ENCODE measurements at places on chromosomes 2 and 18.

GRCh38 chr2:67229706-67230105 is 167.4 kb upstream of the ETAA1 start:
- DNase-seq: no peak

DNA sequence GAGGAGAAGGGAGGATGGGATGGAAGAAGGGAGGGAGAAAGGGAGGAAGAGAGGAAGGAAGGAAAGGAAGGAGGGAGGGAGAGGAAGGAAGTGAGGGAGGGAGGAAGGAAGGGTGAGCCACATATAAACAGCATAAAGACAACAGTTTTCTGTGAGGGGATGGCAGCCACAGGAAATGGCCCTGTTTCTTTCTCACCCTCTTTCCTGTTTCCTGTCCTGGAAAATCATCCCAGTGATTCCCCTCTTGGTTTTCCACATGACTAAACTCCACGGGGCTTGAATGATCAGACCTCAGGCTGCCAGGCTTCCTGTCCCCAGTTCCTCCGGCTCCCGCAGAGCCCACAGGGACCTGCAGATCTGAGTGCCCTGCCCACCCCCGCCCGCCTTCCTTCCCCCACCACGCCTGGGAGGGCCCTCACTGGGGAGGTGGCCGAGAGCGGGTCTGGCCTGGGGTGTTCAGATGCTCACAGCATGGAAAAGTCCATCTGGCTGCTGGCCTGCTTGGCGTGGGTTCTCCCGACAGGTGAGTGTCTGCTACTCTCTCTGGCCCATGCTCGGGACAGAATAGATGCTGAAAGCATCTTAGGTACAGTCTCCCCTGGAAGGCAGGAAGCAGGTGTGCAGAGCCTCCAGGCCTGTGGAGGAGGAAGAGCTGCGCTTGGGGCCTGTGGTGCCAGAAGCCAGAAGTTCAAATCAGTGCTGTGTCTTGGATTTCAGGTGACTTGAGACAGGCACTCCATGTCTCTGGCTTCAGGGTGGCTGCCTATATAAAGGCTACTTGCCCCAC is at the start of gene SIGLEC15:
Gene SIGLEC15, plus strand, starts transcription at position 418 of the 787 bp plus-strand sequence. Its CDS starts 54 bp downstream, at position 472.
- DNase-seq: no peak

DNA sequence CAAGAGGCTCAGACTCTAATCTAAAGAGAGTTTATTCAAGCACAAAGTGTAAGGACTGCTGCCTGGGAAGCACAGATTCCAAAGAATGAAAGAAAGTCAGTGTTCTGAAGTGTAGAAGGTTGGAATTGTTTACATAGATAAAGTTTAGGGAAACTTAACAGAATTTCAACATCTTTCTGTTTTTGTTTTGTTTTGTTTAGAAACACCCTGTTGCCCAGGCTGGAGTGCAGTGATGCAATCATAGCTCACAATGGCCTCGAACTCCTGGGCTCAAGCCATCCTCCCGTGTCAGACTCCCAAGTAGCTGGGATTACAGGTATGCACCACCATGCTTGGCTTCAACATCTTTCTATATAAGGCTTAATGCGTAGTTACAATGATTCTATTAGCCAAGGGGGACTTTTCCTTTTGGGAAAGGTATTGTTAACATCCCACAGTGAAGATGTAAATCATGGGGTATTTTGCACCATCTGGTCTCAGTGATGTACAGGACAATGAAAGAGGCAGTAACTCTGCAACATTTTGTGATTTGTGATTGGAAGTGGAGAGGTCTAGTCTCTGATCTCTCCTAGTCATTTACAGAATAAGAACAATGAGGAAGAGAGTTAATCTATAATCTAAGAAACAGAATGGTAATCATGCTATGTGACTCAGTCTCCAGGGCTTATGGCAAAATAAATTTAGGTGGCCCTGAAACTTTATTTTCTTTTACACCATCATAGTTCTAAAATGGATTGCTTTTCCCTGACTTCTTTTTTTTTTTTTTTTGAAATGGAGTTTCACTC is 45.6 kb upstream of the MSH6 start:
- no peak for DNase-seq

GRCh38 chr18:32930695-32931301 is 158.0 kb upstream of the KLHL14 start:
- DNase-seq: no peak

DNA sequence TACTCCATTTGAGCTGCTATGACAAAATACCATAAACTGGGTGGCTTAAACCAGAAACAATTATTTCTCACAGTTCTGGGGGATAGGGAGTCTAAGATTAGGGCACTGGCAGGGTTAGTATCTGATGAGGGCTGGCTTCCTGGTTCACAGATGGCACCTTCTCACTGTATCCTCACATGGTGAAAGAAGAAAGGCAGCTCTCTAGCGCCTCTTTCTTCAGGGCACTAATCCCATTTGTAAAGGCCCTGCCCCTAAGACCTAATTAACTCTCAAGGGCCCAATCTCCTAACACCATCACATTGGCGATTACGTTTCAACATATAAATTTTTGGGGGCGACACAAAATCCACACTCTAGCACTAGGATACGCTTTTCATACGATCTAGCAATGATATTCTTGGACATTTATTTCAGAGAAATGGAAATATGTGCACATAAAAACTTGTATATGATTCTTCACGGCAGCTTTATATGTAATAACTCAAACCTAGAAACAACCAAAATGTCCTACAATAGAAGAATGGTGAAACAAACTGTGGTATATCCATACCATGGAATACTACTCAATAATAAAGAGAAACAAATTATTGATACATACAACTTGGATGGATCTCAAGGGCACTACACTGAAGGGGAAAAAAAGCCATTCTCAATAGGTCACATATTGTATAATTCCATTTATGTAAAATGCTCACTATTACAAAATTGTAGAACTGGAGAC is 111.0 kb downstream of the BCL2L11 start:
- DNase-seq: no peak

DNA sequence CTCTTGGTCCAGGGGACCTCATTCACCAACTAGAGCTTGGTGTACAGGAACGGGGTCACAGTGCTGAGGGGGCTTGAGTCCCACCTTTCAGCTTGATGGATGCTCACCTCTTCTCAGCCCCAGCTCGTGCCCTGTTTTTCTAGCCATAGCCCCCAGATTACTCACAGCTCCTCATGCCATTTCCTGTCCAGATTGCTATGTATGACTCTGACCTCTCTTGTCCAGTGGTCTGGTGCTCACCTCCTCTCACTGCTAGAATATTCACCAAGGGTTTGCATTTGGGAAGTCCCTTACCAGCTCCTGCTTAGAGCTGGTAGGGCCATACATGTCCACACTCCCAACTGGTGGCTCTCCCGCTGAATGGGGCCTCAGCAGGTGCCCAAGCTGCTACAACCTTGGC is 5.9 kb downstream of the LBX2 start:
- no peak for DNase-seq

- DNase-seq: no peak
These were observed 250.0 kb downstream of the SMAD2 start for GRCh38 chr18:47680488-47680887.

DNA sequence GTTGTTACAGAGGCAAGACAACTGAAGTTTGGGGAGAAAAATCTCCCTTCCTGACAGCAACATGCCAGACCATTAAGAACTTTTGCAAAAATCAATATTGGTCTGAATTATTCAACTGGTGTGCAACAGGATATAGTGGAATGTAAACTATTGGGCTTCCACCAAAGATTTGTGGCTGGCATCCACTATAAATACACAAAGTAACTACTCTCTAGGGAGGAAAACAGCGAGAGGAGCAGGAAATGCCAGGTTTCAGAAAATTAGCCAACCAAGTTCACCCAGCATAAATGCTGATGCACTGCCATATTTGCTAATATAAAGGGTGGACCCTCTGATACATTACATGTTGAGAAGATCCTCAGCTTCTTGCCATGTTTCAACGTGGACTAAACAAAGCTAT is 267.6 kb upstream of the LYPD1 start:
- no peak for DNase-seq

DNA sequence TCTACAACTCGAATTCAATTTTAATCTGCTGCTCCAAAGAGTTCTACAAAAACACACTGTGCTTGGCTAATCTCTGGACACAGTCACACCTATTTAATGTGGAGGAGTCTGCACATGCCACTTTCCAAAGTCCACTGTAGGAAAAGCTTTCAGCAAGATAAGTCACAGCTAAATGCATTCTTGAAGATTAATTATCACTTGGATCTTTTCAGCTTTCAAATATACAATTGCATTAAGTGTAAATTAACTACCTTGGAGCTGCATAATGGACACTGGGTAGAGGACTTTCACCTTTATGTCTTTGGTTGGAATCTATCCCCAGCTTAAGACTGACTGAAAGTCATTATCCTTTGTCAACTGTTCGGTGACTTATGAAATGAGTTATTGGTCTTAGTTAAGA is 565.1 kb downstream of the PIK3C3 start:
- DNase-seq: no peak

- no peak for DNase-seq
These were observed 159.6 kb upstream of the SETBP1 start for GRCh38 chr18:44520981-44521667.

DNA sequence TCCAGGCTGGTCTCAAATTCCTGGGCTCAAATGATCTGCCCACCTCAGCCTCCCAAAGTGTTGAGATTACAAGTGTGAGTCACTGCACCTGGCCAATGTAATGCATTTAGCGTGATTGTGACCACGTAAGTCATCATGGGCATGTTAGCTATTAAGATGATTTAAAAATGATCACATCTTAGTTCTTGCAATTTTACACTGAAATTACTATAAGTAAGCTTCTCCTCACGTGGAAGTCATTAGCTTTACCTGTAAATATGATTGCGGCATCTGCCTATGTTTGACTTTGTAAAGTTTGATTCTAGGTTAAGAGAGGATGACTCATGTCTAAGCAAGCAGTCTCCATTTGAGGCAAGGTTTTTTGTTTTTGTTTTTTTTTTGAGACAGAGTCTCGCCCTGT is 85.5 kb downstream of the PMAIP1 start:
- DNase-seq: no peak

- no peak for DNase-seq
These were observed 392.8 kb downstream of the TSN start for GRCh38 chr2:122148128-122148767.

- DNase-seq: no peak
These were observed 136.0 kb downstream of the CTIF start for GRCh38 chr18:48674758-48675351.

- peak; percentile 14 for DNase-seq
These were observed 1.7 kb downstream of the INPP5D start for GRCh38 chr2:233061591-233062450.

DNA sequence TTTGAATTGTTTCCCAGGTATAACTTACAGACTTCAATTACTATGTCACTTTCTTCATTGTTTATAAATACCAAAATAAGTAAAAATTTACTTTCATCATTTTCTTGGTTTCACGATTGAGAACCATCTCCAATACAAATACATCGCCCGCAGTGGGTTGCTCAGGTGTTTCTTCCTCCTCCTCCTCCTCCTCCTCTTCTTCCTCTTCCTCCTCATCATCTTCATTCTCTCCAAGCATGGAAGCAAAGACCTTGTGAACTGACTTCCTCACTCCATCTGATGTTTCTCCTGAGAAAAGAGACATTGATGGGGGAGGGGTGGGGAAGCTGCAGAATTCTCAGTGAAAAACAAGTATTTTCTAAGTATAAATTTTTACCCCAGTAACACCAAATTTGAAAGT is 6.6 kb downstream of the GTF3C3 start:
- DNase-seq: no peak

GRCh38 chr2:170582751-170583463 is 132.2 kb upstream of the SP5 start:
- DNase-seq: no peak

- no peak for DNase-seq
These were observed 34.8 kb upstream of the ODC1 start for GRCh38 chr2:10482913-10483312.

GRCh38 chr2:88057437-88057844 is 1.9 kb upstream of the KRCC1 start:
- DNase-seq: peak; percentile 26

DNA sequence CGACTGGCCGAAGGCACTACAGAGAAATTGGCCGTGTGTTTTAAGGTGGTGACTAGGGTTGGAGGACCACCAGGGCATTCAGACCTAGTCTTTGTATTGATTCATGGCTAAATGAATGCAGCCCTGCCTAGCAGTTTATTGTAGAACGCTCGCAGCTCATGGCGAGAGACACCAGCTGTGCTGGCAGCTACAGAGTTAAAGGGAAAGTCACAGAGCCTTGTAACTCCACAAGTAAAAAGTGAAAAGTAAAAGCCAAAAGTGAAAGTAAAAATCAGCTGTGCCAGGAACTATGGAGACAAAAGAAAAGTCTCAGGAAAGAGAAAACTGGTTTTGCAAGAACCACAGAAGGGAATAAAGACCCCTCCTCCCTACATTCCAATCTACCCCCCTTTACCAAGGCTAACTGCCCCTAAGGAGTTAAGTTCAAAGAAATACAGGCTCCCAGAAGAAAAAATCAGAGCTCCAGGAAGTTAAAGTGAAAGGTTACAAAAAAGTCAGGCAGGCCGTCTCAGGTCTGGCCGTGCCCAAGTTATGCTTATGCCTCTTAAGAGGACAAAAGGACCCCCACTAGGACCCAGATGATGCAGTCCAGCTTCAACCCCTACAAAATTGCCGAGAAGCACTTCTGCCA is 46.4 kb upstream of the SELENOI start:
- DNase-seq: peak; percentile 81

GRCh38 chr18:374721-375168 is 106.9 kb upstream of the THOC1 start:
- DNase-seq: no peak

DNA sequence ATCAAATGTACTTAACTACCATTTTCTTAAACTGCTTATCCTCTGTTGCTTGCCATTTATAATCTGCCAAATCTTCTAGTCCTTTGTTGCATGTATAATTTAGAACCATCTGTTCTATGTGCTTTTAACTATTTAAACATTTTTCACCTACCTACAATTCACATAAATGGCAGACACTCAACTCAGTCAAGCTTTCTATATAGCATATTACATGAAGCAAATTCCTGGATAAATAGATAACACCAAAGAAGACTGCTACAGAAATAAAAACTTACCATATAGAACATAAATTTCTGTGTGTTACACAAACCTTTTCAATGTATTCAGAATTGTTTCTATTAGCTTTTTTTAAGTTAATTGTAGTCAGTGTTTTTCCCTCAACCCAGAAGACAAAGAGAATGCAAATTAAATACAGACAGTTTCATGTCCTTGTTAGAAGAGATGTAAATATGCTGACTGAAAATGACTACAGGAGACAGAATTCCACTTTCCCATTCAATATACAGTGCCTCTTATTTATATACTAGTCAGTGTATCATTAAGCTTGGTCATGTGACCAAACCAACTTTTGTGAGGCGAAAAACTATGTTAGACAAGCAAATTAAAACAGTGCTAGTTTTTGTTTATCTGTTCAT is 2.6 kb downstream of the BAZ2B start:
- no peak for DNase-seq

- DNase-seq: no peak
These were observed 9.3 kb downstream of the NOSTRIN start for GRCh38 chr2:168811696-168812095.

- no peak for DNase-seq
These were observed 852.5 kb downstream of the GALR1 start for GRCh38 chr18:78102135-78102534.
